ENCODE measurements at places on chromosomes 1 and 21.

- no peak for DNase-seq
Measured at GRCh38 chr1:224497714-224498573, 63.3 kb upstream of the WDR26 start.

DNA sequence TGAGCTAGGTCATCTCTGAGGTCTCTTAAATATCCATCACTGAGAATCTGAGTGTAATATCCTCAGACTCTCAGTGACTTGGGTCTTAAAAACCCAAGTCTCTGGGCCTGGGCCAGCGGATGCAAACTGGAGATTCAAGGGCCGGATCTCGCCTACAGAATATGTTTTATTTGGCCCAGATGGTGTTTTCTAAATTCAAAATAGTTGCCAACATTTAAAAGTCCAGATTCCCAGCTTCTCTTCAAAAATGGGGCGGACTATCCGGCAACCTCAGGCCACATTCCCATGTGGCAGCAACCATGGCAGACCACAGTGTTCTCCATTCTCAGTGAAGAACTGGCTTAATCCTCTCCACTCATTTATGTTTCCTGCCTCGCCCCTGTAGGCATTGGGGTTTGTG is 12.7 kb upstream of the HEYL start:
- DNase-seq, result no peak

DNA sequence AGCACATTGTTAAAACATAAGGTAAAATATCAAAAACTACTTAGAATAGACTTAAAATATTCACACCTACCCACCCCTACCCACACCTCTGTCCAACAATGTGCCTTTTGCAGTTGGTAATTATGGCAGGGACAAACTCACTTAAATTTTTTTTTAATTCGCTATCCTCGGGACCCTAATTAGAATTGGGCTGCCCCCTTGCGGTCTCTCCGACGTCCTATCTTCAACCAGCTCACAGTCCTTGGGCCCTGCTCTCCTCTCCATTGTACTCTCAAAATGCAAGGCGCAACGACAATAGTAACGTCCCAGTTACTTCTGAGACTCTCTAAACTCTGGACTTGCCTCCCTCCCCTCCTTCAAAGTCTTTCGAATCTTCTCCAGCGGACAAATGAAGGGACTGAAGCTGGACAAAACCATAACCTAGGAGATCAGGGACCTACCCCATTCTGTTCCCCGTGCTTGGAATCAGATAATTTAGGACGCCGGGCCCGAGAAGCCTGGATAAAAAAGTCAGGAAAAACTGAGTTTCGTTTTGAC is 1.1 kb upstream of the CIART start:
- DNase-seq, result no peak

DNA sequence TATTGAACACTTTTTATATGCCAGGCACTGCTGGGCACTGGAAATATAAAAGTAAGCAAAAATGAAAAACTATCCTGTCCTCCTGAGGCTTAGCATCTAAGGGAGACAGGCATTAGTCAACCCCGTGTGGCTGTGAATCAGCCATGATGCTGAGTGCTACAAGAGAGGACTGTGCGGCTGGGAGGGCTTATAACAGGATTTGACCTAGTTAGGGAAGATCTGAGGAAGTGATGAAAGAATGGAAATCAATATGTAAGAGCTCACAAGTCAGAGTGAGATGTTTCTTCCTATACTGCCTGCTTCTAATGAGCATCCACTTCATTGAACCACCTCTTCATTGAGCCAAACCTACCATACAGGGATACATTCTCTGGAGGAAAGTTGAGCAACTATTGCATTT is 15.1 kb downstream of the TRIM45 start:
- no peak for DNase-seq

DNA sequence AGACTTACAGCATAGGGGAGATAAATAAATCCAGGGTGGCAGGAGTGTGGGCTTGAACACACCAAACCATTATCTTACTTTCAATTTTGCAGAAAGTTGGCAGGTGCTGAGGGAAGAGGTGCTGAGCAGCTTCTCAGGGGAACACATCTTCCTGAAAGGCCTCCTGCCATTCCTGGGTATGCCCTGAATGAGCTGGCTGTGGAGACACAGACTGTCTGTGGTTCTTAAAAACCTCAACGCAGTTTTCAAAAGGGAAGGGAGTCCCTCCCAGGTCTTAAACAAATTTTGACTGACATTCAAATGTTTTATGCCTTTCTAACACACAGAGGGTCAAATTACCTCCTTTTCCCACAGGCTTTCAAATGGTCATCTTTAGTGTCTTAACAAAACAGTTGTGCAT is 166.9 kb downstream of the TNFSF18 start:
- no peak for DNase-seq

DNA sequence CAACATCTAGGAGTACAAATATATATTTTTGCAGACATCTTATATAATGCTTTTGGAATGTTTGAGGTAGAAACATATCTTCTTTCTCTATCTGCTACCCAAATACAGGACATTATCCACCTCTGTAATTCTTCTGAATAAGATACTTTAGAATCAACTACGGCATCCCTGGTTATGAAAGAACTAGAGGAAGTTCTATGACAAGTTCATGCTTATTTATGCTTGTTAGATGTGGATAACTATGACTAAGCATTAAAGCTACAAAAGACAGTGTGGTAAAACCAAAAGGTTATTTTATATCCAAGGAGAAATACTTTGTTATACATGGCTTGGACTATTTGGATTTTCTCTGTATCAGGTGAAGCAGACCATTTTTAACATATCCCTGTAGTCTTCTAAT is 894.0 kb downstream of the KCNT2 start:
- no peak for DNase-seq

GRCh38 chr1:156508205-156508954 is 7.8 kb upstream of the MEF2D start:
- DNase-seq, result no peak
